Suppressor macrophage (primary cell): ENCODE measurements at places on chromosomes 7 and 10.

DNA sequence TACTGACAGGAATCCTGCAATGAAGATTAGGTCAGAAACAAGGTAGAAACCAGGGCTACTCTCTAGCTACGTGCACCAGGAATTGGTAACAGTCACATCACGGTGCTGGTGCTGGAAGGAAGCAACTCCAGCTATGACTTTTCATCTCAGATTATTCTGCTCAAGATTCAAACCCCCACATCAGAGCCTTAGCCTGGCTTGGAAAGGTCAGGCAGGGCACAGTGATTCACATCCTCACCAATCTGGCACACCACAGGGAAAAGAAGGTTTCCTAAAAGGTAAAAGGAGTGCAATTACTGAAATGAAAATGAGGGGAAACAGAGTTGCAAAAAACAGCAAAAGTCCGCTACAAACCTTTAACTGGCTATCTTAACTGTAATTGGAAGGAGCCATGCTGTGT, 240.2 kb upstream of the NPSR1 start:
- no peak for DNase-seq

- no peak for DNase-seq
Measured at GRCh38 chr10:71459513-71459912, 62.8 kb downstream of the CDH23 start.

- no peak for DNase-seq
Measured at GRCh38 chr10:60957667-60958221, 13.8 kb upstream of the RHOBTB1 start.

GRCh38 chr10:82394122-82394521, 519.1 kb downstream of the NRG3 start:
- DNase-seq = no peak

DNA sequence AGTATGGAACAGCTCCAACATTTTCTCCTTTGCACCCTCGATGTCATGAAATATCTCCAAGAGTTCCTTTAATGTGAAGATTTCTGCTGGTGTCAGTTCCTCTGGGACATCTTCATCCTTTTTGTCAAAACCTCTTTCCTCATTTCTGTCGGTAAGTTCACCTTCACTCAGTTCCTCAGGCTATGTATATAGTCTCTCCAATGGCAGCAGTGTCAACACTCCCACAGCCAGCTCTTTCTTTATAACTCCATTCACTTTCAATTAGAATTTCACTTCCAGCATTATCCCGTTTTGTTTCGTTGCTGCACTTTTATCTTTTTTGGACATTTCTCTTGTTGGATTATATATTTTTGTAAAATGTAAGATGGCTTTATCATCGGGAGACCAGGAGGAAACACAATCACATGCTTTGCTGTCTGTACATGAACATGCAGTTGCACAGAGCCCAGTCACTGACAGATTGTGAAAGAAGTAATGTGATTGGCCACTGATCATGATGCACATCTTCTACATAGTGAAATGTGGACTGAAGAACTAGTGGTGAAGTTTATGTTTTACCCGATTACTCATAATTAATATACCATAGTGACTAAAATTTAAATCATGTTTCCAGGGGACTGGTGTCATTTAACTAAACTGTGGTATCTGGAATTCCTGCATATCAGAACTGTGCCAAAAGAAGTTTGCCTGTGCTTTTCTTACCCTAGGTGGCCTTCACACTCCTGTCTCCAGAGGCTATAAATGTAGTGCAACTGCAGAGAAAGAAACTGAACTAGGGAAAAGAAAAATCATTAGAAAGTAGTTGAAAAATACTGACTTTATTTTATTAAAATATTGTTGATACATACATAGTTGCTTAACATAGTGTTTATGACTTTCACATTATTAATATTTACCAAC, 289.6 kb downstream of the PPP1R3A start:
- DNase-seq = no peak

DNA sequence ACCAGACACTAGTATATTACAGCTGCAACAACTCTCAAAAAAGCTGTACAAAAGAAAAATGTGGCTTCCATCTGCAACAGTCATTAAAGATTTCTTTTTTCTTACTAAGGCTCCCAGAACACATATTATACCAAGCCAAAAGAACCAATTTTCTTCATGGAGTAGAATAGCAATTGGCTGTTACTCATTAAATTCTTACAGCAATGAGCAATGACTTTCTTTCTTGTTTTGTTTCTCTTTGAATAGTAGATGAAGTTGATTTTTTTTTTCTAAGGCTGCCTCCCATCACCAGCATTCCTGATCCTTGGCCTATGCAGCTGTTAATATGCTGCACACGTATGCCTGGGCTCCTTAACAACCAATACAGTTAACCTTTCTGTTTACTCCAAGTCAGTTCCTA, 36.6 kb upstream of the SPOCK2 start:
- DNase-seq = no peak

GRCh38 chr7:118029826-118030422, 154.0 kb upstream of the LSM8 start:
- DNase-seq = no peak

GRCh38 chr7:101985057-101985902, 167.9 kb downstream of the CUX1 start:
- no peak for DNase-seq

DNA sequence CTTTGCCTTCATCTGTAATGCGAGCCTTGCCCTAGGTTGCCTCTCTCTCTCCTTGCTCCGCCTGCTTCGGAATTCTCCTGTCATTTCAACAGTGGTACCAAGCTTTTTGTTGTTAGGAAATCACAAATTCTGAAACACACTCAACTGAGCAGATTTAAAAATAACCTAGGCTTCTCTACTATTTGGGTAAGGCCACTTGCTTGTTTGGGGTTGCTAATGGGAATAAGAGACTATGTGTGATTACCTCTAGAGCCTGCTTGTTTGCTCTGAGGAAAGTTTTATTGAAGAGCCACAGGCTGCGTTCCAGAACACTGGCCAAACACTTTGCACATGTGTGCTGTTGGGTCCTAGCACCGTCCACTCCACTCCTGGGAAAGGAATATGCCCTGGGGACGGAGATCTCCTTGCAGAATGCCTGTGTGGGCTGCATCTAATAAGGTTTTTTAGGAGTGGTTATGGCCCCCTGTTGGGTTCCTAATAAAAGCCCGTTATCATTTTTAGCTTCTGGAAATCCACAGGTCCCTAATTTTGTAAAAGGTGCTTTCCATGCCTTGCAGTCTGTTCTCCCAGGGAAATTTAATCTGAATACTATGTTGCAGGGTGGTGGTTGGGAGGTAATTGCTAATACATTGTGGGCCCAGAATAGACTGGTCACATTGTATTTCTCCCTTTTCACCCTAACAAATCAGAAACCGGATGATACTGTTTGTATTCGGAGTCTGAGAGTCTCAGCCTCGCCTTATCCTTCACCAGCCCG, 68.7 kb upstream of the KLF6 start:
- DNase-seq = no peak

DNA sequence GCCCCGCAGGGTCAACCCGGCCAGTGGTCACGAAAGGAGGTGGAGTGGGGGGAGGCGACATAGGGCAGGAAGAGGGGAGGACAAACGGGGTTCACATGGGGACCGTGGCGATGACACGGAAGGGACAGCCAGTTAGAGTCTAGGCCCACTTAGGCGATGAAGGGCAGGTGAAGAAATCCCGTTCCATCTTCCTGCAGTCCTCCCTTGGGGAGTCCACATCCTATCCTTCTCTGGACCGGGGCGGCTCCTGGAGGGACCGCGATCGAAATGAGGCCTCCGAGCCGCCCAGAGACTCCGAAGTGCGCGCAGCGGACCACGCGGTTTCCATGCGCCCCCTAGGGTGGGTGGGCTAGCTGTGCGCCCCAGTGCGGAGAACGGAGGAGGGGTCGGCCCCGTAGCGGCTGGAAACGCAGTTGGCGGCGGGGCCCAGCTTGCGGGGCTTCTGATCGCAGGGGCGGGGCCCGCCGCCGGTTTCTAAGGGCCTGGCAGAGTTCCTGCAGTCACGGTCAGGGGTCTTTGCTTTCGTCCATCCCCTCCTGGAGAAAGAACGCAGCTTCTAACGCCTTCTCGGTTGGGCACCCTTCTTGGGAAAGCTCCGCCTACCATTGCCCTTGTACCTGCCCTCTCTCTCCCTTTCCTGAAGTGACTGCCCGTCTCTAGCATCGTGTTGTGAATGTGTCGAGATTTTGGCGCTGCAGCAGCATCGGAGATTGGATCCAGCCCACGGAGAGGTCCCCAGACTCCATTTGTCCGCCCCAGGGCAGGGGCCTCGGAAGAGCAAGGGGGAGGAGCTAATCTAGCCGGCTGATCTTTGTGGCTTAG, 17.9 kb upstream of the TMEM225B start:
- DNase-seq = no peak

GRCh38 chr7:11195502-11195901, 221.8 kb downstream of the PHF14 start:
- DNase-seq = no peak

DNA sequence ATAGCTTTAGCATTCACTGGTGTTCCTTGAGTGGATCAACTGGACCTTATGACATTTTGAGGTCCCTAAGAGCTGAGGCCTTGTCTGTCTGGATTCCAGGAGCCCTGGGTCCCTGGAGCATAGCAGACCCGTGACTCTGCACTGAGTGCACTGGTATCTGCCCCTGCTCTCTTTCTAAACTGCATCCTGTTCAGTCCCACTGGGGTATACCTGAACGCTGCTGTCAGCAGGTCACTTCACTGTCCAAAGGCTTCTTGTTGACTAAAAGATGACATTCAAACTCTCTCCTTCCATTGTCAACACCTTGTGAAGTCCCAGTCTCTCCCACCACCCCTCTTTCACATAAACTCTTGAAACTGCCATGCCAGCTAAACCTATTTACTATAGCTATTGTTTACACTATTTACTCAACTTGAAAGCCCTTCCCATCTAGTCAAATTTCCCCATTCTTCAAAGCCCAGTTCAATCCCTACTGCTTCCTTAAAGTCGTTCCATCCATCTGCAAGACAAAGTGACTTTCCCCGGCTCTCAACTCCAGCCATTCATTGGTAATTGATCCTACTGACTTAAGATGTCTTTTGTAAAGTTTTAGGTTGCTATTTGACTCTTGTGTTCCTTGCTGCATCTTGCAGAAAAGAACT, 523.3 kb downstream of the KCNMA1 start:
- DNase-seq = no peak

DNA sequence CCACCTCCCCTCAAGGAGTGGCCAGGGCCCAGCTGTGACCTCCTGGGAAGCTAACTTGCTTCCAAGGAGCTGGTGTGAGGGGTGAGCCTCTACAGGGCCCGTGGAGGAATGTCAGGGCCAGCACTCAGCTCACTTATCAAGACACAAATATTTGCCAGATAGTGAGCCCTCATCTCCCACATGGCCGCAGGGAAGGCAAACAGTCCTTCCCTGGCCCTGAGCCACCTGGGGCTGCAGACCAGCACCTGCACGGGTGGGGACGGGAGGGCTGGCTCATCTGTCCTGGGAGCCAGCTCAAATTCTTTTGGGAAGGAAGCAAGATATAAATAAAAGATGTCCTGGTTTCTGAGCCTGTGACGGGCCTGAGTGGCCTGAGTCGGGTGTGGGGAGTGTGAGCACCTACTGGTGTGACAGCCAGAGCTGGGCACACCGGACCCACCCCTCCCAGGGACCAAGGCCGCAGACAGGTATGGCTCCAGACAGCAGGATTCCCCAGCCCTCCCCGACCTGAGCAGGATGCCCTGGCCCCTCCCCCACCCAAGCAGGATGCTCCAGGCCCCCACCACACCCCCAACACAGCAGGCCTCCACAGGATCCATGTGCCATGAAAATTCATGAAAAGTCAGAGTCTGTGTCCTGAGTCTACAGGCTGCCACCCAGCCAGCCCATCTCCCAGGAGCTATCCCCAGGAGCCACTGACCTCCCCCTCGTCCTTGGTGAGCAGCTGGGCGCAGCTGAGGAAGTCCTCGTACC, 148.0 kb downstream of the MAPK8 start:
- peak; percentile 0 for DNase-seq

DNA sequence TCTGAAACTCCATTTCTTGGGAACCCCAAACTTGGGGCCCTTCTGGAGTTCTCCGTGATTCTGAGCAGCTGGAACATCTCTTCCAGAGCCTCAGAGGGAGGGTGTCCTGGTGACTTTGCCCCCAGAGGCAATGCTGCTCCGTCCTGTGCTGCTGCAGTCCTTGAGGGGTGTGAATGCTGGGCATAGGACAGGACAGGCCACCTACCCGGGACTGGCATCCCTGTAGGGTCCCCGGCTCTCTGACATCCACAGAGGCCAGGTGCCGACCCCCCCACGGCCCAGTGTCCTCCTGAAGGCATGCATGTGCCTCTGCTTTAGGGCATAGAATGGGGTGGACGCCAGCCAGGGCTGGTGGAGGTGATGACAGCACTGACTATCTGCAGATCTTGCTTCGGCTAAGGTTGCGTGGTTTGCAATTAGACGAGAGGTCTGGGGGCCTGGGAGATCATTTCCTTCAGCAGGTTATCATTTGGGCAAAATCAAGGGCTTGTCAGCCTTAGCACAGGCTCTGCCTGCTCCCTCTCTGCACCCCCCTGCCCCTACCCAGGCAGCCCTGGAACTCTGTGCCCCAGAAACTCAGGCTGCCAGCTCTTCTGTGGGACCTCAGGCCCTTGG, 136.9 kb upstream of the GPR26 start:
- DNase-seq = no peak

DNA sequence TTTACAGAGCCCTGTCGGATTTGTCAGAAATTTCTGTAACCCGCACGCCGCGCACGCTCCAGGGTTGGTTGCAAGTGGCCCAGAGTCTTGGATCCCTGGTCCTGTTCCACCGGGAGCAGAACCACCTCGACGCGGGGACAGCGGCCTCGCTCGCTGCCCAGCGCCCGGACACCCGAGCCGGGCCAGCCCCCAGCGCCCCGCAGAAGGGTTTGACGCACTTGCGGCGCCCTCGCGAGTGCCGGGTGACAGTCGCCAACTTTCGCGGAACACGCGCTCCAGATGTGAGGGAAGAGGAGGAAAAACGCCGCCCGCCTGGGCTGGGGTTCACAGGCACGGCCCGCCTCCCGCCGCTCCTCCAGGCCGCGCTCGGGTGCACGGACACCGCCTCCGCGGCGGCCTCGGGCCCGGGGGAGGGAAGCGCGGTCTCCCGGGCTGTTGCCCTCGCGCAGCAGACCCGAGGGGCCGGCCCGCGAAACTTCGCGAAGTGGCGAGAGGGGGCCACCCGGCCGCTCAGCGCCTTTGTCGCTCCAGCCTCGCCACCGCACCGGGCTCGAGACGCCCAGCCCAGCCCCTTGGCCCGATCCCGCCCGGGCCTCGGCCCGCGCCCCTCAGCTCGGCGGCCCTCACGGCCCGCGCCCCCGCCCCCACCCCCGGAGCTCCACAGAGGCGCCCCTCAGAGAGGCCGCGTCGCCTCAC, 514 bp downstream of the RNF216 start:
- peak; percentile 52 for DNase-seq
